Parietal lobe (tissue), 2 donors: ENCODE measurements at places on chromosomes 6 and 20. TPM values are rescaled to one million over a fixed set of nuclear protein-coding genes. Genes with fewer than 3 reads are reported as not detected.

The SLC17A3 gene
- total RNA-seq, result not detected

The SKIC2 gene
- 66.7 TPM for total RNA-seq

The SIRPB2 gene
- total RNA-seq, result 1.3 TPM

The NR2E1 gene
- 13.5 TPM for total RNA-seq

The DYNLT2 gene
- 4.1 TPM for total RNA-seq

The PEX6 gene
- 22.5 TPM for total RNA-seq

The DOP1A gene
- total RNA-seq, result 140 TPM

The UNC5CL gene
- 0.63 TPM for total RNA-seq

The KIAA1755 gene
- total RNA-seq, result 2.8 TPM

The RAB44 gene
- total RNA-seq, result not detected

The BHLHE23 gene
- 0.94 TPM for total RNA-seq
